ENCODE measurements at places on chromosomes 1 and 21.

GRCh38 chr1:206961668-206962067 lies 8.6 kb downstream of the FCAMR start:
- DNase-seq = no peak

DNA sequence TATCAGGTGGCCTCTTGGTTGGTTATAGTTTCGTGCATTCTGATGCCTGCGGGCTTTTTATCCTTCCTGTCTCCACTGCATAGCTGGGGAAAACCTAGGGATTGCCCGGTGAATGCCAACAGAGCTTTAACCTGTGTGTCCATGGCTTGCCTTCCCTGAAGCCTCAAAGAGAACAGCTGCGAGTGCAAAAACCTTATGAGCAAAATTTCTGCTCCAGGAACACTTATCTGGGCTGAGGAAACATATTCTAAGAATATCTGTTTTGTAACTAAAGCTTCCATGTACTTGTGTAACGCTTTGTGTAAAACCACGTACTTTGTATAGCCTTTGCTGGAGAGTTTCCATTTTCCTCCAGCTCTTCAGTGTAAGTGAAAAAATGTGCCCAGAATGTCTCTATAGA lies 7.2 kb downstream of the CNST start:
- DNase-seq = no peak

GRCh38 chr1:168861421-168862004 lies 132.5 kb upstream of the DPT start:
- no peak for DNase-seq

- DNase-seq = no peak
These were observed 510 bp upstream of the GNG5 start for GRCh38 chr1:84506729-84507453.

DNA sequence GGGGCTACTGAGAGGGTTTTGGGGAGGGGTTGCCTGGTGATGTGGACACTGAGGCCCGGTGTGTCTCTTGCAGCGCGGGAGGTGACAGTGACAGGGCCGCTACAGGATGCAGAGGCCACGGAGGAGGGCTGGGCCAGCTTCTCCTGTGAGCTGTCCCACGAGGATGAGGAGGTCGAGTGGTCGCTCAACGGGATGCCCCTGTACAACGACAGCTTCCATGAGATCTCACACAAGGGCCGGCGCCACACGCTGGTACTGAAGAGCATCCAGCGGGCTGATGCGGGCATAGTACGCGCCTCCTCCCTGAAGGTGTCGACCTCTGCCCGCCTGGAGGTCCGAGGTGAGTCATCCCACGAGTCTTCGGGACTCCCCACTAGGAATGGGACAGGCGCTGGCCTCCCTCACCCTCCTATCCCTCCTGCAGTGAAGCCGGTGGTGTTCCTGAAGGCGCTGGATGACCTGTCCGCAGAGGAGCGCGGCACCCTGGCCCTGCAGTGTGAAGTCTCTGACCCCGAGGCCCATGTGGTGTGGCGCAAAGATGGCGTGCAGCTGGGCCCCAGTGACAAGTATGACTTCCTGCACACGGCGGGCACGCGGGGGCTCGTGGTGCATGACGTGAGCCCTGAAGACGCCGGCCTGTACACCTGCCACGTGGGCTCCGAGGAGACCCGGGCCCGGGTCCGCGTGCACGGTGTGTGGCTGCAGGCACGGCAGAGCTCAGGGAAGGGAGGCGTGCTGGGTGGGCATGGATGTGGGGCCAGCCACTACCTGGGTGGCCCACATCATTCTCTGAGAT lies 72.5 kb downstream of the OBSCN start:
- DNase-seq = no peak

DNA sequence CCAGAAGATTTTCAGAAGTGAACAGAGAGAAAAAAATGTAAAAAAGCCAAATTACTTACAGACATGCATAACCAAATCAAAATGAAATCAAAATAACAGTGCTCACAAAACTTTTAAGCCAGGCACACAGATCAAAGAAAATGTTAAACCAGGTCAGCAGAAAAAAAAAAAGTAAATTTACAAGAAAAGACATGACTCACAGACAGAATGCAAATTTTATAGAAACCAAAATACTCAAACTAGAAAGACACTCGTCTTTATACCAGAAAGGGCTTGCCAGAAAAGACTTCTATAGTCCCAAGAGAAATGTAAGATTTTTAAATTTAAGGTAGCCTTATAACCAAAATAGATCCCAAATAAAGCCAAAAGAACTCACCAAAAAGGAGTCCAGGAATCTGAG lies 86.5 kb upstream of the COG2 start:
- no peak for DNase-seq

DNA sequence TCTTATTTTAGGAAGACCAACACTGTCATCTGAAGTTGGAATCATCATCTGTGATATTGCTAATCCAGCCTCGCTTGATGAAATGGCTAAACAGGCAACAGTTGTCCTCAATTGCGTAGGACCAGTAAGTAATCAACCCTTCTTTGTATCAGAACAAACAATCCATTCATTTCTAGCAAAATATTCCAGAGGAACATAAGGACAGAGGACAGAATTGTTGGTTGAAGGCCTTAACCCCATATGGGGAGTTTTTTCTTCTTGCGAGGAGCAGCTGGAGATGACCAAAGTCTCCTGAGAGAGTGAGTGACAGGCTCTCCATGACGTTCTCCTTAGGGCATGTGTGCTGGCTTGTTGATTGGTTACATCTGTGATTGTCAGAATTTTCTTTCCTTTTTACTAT lies 2.7 kb downstream of the SCCPDH start:
- DNase-seq = no peak

- DNase-seq = no peak
These were observed 142.6 kb downstream of the AJAP1 start for GRCh38 chr1:4797016-4797410.
